ENCODE measurements at places on chromosomes 12 and 14.

- no peak for DNase-seq
These were observed 28.3 kb upstream of the ATP2A2 start for GRCh38 chr12:110252716-110253115.

- DNase-seq = peak; percentile 71
These were observed 4.3 kb downstream of the TTC6 start for GRCh38 chr14:37599507-37600368.

DNA sequence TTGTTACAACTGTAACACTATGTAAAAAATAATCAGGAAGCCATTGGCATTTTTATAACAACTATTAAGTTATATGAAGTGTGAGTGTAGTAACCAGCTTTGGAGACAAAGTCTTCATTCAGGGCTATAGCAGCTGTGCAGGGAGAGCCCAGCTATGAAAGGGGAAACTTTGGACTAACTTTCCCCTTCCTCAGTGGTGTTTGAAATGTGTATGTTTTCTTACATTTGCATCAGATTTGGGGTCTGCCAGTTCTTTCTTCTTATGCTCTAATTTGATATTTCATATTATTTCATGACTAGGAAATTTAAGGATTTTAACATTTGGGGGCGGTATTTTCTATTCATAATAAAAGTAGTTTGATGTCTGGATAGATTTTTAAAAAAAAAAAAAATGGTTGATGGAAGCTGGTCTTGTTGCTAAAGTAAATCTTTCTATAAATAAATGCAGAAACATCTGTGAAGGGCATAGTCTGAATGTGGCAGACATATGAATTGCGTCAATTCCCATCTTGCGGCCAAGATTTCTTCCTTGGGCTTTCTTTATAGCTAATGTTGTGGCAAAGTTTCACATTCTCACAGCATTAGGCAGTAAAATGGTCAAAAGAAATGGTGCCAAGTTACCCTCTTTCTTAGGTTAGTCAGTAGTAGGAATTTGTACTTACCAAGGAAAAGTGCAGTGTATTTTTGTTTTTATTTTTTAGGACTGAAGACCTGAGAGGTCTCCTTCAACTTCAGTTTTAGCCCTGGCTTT lies 35.6 kb downstream of the RASSF8 start:
- no peak for DNase-seq

GRCh38 chr12:3686463-3686862 lies 66.4 kb downstream of the CRACR2A start:
- DNase-seq = no peak

DNA sequence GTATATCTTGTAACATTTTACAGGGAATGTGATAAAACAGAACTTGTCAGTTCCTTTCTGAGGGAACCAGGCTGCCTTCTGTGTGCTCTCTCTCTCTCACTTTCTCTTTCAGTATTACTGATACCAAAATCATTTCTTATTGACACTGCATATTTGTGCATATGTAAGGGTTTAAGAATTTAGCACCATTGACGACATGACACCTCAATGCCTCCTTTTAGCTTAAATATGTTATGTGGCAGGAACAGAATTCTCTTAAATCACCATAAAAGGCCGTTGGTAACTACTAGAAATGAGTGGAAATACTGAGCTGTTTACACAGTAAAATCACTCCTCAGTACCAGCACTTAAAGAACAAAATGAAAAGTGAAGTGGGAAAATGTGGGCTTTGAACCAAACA lies 457.7 kb upstream of the SYT1 start:
- DNase-seq = no peak

GRCh38 chr12:89882792-89883191 lies 174.2 kb upstream of the ATP2B1 start:
- DNase-seq = no peak

- no peak for DNase-seq
These were observed 229.2 kb downstream of the EMP1 start for GRCh38 chr12:13425766-13426165.

All from ELF-1 (cell line).